ENCODE measurements at places on chromosomes 12 and 14.

GRCh38 chr14:105173901-105174894, 5.6 kb upstream of the JAG2 start:
- DNase-seq, result no peak

DNA sequence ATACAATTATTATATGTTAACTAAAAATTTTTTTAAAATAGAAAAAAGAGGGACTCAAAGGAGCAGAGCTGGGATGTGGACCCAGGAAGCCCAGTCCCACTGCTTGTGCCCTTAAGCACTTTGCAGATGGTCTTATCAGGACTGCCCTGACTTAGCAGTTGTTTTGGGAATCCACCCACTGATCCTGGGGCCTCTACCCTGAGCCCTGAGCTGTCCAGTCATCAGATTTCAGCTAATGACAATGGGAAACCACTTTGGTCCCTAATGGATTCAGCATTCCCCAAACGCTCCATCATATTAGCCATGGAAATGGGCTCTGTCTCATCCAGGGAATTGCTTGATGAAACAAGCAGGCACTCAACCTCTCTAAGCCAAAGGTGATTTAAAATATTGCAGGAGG, 22.5 kb upstream of the WSCD2 start:
- DNase-seq, result no peak

GRCh38 chr12:27179400-27180214, 64.5 kb upstream of the STK38L start:
- no peak for DNase-seq

DNA sequence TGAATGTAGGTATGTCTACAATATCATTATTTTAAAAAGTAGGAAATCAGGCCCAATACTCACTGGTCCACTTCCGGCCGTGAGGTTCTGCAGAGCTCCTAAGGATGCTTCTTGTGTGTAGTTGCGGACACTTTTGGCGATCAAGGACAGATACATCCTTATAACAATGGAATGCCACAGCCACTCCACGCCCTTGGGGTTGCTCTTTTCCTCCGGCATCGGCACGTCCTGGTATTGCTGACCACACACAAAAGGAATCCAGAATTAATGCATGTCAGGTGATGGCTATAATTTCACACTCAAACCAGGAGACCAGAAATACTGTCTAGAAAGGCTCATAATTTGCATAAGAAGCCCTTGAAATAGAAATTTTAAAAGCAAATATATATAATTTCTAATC, 65.6 kb upstream of the YARS2 start:
- DNase-seq, result no peak

DNA sequence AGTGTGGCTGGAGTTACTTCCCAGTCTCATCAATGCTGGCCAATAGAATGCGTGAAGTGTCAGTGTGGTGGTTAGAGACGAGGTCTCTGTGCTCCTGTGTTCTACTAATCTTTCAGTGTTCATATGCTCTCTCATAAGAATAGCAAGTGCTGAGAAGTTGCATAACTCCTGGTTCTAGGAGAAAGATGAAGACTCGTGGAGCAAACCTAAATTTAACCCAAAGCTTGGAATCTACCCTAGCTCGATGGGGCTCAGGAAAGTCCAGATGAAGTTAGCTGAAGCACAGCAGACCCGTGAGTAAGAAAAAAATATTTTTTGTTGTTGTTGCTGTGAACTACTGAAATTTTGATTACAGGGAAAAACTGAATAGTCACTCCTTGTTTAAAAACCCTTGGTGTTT, 412.6 kb downstream of the APAF1 start:
- DNase-seq, result no peak

GRCh38 chr14:31060253-31060875, 34.2 kb upstream of the STRN3 start:
- DNase-seq, result no peak

DNA sequence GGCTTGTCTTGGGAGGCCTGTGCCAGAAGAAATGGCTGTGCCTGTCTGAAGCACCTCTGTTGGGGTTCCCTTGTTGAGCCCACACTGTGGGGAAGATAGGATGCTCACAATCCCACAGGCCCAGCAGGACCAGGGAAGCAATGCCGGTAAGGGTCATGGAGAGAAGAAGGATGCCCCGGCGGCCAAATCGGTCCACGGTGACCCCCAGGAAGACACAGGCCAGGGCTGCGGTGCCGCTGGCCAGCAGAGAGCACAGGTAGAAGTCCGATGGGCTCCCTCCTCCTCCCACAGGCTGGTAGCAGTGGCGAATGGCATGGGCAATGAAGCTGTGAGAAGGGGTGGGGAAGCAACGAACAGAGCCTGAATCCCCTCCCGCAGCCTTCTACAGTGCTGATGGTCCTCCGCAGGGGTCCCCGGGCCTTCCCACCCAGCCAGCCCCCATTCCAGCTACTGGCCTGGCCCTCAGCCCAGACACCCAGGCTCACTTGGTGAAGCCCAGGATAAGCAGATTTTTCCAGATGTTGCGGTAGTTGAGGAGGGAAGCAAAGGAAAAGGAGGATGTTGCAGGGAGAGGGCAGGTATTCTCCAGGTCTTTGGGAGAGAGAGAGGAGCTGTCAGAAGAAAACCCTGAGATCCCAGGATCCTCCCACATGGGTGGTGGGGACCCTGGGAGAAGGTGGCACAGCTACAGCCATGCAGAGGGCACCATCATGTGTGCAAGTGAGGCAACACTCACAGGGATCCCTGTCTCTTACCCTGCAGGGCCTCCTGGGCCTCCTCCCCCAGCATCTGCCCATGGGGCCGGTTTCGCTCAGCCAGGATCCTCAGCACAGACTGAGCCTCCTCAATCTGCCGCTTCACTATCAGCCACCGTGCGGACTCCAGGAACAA, 5.0 kb downstream of the SLC22A17 start:
- DNase-seq, result no peak

DNA sequence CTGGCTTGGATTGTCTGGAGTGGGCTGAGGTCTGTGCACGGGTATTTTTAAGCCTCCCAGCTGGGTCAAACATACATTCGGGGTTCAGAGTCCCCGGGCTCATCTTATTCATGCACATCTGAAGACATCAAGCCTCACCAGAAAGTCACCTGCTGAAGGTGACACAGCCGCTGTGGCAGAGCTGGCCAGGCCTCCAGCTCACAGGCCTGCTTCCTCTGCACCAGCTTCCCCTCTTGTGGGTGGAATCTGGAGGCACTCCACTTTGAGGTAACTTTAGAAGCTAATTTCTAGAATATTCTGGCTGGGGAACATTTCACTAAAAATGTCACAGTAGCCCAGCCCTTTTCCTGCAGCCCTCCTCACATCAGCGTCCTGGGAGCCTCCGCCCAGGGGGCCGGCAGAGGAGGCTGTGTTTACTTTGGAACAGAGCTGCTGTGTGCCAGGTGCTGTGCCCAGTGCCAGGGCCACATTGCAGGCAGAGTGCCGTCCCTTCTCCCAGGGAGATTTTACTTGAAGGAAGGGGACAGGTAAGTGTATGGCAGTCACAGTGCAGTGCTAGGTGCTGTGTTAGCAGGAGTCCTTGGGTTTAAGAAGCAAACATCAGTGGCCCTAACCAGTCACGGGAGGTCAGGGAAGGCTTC, 62.2 kb downstream of the TSPAN11 start:
- DNase-seq, result no peak

DNA sequence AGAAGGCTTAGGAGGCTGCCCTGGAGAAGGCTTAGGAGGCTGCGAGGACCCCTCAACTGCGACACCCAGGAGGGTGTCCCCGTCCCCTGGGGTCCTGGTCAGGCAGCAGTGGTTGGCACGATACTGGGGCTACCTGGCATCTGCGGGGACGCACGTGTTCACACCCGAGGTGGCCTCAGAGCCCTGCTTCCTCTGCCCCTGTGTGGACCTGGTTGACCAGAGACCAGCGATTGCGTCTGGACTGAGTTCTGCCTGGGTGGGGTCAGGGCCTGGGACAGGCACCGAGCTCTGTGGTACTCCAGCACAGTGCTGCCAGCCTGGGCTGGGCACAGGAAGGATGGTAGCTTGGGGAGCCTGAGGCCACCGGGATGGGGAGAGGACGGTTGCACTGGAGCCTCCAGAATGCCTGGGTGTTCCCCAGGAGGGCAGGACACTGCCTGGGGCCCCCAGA, 735 bp downstream of the ASPG start:
- no peak for DNase-seq

DNA sequence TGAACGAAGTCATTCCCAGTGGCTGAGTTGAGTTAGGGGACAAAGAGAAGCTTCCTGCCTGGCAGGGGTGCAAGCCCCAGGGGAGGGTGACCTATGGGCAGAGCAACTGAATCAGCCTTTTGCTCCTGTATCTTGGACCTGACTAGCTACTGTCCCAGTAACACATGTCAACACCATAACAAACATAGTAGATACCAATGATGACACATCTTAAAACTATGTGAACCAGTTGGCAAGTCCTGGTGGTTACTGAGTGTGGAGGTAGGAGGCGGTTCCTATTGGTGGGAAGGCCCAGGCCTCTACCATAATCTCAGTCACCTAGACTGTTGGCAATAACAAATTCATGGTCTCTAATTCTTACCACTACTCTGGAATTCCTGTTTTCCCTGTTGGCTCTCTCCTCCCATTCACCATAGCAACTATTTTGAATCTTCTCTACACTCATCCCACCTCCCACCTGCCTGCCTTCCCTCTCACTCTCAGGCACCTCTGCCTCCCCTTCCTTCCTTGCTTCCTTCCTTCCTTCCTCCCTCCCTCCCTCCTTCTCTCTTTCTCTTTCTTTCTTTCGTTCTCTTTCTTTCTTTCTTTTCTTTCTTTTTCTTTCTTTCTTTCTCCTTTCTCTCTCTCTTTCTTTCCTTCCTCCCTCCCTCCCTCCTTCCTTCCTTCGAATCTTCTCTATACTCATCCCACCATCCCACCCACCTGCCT, 8.1 kb upstream of the P2RX7 start:
- no peak for DNase-seq

DNA sequence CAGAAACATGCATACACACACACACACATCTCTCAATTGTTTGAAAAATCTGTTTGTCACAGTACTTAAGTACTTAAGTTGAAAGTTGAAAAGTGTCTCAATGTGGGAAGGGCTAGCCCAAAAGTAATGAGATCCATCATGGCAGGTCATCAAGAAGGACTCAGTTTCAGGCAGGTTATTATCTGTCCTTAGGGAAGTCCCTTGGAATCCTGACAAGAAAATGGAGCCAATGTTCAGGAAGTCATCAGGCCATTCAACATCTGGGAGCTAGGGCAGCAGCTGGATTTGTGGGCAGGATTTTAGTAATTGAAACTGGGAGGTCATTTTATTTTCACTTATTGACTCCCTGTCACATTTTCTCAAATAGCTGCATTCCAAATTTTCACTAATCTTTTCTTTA, 56.0 kb downstream of the MSRB3 start:
- no peak for DNase-seq

- DNase-seq, result no peak
Observed at GRCh38 chr12:117583092-117583491, 221.7 kb upstream of the NOS1 start.

DNA sequence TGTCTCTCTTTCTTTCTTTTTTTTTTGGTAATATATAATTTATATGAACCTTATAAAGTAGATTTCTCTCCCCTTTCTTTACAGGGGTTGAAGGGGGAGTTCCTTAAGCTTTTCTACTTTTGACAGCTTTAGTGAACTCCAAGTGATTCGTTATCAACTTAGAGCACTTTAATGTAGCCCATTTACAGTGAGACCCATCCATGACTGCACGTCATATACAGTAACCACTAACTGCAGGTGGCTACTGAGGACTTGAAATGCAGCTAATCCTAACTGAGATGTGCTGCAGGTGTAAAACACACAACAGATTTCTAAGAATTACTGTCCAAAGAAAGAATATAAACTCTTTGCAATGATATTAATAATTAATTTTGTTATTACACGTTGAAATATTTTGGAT, 582 bp downstream of the LRRIQ1 start:
- DNase-seq, result no peak

All from vagina (tissue), 2 donors.